A549 treated with RU486 at 1 μM for 4 hours (cell line): ENCODE measurements at places on chromosomes 3 and 15. TPM values are rescaled to one million over a fixed set of nuclear protein-coding genes. Genes with fewer than 3 reads are reported as not detected.

The ABI3BP gene
- total RNA-seq, result 1.2 to 2.2 TPM (median 1.6 TPM) in 5 replicates

The CAPN7 gene
- total RNA-seq, result 15.6 to 27.4 TPM (median 24.1 TPM) in 5 replicates

The ISG20 gene
- 33.2 to 45.0 TPM (median 38.8 TPM) in 5 replicates for total RNA-seq

The ALAS1 gene
- total RNA-seq, result 48.4 to 57.6 TPM (median 54.7 TPM) in 5 replicates

The ST3GAL6 gene
- 0.40 to 1.9 TPM (median 0.96 TPM) in 5 replicates for total RNA-seq

The SEMA3G gene
- total RNA-seq, result 0.07 to 0.09 TPM (median 0.08 TPM) in 4 of 5 replicates, not detected in the other

The MCTP2 gene
- not detected in 5 replicates for total RNA-seq

The DNAH1 gene
- total RNA-seq, result 0.67 to 0.99 TPM (median 0.86 TPM) in 5 replicates

The IMPG2 gene
- 0.02 TPM in 1 of 5 replicates, not detected in the others for total RNA-seq

The CLDN18 gene
- not detected in 5 replicates for total RNA-seq

The TP63 gene
- 0.28 to 0.70 TPM (median 0.43 TPM) in 5 replicates for total RNA-seq
